ENCODE measurements at places on chromosomes 13 and 19.

DNA sequence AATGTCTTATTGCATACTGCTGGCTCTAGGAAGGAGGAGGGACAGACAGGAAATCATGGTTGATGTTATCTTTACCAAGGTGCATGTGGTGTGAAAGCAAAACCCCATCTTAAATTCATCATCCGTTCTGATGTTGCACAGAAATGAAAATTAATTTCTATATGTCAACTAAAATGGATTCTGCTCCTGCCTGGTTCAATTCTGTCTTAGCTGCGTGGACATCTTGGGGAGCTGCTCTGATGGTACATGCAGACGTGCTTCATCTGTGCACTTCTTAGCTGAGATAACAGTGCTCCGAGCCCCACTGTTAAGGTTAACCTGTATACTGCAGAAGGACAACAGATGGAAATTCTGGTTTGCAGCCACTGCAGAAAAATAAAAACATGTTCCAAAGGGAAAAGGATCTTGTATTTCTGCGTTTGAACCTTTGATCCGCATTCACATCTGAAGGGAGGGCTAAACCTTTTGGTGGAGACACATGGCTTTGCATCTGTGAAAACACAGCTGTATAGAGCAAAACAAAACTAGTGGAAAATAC lies 155.6 kb downstream of the TM9SF2 start:
- no peak for DNase-seq

GRCh38 chr13:77513719-77514335 lies 21.7 kb upstream of the SCEL start:
- no peak for DNase-seq

DNA sequence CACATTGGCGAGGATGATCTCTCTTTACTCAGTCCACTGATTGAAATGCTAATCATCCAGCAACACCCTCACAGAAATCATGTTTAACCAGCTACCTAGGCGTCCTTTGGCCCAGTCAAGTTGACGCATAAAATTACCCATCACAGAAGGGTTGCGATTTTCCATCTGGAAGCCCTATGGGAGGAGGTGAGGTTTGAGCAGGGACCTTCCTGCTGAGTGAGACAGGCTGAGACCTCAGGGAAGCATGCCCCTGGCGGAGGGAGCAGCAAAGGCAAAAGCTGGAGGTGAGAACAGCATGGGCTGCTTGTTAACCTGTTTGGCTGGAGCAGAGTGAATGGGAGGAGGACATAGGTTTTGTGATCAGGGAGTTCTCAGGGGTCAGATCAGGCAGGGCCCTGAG lies 7.3 kb downstream of the TTC9B start:
- DNase-seq = no peak

- no peak for DNase-seq
These were observed 555 bp downstream of the SAMD4B start for GRCh38 chr19:39342647-39343305.

- no peak for DNase-seq
These were observed 62.3 kb upstream of the STARD13 start for GRCh38 chr13:33347861-33348260.

- DNase-seq = no peak
These were observed 699 bp downstream of the IFNL1 start for GRCh38 chr19:39296906-39297305.

- no peak for DNase-seq
These were observed 685.6 kb upstream of the SLITRK1 start for GRCh38 chr13:84567848-84568247.

- DNase-seq = no peak
These were observed 1.3 kb downstream of the ZNF780A start for GRCh38 chr19:40089462-40089861.

- DNase-seq = no peak
These were observed 4.1 kb downstream of the PCID2 start for GRCh38 chr13:113204378-113204734.

- no peak for DNase-seq
These were observed 28.5 kb downstream of the MED4 start for GRCh38 chr13:48066310-48066989.

- DNase-seq = no peak
These were observed 88.7 kb downstream of the RNASEH2B start for GRCh38 chr13:50998326-50998725.

- no peak for DNase-seq
These were observed 2.1 kb downstream of the PROSER1 start for GRCh38 chr13:39035799-39036198.

GRCh38 chr19:13906521-13906904 lies 512 bp downstream of the CC2D1A start:
- no peak for DNase-seq

DNA sequence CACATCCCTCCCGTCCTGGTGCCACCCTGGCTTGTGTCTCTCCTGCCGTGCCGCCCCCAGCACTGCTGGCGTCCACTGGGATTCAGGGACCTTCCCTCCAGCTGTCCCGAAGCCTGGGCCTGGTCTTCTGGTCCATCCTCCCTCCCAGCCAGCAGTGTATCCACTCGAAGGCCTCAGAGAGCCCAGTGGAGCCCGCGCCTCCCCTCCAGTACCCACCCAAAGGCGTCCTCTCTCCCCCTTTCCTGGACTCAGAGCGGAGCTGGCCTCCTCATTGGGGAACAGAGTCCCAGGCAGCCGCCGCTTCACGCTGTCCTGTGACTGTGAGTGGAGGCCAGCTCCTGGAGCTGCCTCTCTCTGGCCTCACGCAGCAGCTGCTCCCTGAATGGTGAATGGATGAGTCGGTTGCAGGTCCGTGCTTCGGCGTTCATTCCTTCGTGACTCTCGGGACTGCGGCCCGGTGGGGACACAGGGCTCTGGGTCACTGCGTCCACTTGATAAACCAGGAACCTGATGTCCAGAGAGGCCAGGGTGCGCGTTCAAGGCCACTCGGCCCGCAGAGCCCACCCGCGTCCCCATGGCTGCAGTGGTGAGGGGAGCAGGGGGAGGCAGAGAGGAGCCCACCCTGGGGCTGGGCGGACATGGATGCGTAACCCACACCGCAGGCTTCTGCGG lies 12.1 kb downstream of the ONECUT3 start:
- no peak for DNase-seq

GRCh38 chr13:71169180-71169579 lies 697.8 kb downstream of the DACH1 start:
- no peak for DNase-seq

DNA sequence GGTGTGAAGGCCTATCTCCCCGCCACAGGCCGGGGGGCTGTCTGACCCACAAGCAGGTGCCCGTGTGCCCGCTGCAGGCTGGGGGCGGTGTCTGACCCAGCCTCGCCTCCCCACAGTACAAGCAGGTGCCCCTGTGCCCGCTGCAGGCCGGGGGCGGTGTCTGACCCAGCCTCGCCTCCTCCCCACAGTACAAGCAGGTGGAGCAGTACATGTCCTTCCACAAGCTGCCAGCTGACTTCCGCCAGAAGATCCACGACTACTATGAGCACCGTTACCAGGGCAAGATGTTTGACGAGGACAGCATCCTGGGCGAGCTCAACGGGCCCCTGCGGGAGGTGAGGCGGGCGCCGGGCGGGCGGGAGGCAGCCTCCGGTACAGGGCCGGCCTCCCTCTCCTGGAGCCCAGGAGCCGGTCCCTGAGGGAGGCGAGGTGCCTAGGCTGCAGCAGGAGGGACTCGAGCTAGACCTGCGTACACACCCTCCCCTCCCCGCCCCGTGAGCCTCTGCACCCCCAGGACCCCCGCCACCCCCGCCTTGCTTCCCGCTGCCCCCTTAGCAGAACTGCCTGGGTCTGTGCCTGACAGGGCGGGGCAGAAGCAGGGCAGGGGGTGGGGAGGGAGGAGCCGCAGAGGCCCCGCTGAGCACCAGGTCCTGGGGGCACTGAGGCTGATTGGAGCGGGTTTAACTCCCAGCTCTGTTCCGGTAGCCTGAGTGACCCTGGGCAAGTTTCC lies 20.6 kb downstream of the HCN2 start:
- DNase-seq = no peak

DNA sequence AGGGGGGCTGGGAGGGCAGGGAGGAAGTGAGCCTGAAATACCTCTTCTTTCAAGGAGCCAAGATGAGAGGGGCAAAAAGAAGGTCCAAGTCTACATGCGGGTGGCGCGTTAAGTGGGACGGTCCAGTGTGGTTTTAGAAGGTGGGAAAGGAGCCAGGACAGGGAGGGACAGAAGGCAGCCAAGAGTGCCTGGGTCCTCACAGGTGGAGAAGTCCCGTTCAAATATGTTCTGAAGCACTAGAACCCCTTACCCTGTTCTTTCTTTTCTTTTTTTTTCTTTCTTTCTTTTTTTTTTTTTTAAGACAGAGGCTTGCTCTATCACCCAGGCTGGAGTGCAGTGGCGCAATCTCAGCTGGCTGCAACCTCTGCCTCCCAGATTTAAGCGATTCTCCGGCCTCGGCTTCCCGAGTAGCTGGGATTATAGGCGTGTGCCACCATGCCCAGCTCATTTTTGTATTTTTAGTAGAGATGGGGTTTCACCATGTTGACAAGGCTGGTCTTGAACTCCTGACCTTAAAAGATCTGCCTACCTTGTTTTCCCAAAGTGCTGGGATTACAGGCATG lies 7.4 kb downstream of the CAMSAP3 start:
- DNase-seq = no peak

DNA sequence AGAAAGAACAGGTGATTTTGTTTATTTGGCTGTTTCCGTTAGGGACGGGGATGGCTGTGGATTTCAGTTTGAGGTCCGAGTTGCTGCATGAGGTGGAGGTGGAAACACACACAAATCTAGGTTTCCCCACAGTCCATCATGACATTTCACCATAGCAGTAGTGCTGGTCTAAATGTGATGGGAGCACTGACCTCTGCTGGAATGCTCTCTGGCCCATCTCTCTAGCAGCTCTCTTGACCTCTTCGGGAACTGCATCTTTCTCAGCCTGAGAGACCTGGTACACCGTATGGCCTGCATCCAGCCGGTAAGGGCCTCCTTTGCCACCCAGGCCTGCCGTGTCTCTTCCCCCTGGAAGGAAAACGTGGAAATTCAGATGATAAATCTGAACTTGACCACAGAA lies 154.0 kb downstream of the RGCC start:
- DNase-seq = no peak

DNA sequence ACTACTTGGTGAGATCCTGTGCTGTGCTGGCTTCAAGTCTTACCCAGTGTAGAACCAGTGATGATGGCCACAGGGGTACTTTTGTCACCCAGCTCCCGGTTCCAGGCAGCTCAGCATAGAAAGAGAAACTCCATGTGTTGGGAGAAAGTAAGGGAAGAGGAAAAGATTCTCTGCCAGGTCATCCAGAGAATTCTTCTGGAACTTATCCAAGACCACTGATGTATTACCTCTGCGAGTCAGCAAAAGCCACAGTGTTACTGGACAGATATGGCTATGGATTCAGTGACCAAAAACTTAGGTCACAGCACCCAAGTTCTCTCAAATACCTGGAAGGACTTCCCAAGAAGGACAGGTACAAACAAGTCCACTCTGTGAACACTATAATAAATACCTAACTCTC lies 399.5 kb upstream of the MIR17HG start:
- DNase-seq = no peak

DNA sequence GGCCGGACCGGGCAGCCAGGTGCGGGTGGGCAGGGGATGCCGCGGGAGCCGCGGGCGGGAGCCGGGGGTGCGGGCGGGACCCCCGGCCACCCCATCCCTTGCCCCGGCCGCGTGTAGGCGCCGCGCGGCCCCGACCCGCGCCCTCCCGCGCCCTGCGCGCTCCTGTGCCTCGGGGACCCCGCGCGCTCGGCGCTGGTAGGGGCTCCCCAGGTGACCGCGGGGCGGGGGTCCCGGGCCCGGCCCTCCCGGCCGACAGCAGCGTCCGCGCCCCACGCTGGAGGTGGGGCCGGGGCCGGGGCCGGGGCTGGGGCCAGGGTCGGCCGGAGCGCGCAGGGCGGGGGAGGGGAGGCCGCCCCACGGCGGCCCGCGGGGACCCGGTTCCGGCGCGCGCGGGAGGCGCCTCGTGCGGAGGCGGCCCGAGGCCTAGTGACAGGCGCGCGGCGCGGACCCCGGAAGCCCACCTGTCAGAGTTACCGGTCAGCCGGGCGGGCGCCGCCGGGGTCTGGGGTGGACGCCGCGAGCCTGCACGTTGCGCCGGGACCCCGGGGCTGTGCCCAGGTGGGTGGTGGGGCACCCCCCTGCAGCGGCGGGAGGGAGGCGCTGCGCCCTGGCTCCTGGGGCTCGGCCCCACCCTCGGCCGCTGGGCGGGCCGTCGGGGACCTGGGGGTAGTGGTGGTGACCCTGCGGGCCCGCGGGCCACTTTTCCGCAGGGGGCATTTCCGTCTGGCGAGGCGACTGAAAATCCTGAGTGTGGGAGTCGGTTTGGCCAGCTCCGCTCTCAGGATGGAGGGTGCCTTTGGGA lies 518 bp downstream of the TFDP1 start:
- DNase-seq = no peak

DNA sequence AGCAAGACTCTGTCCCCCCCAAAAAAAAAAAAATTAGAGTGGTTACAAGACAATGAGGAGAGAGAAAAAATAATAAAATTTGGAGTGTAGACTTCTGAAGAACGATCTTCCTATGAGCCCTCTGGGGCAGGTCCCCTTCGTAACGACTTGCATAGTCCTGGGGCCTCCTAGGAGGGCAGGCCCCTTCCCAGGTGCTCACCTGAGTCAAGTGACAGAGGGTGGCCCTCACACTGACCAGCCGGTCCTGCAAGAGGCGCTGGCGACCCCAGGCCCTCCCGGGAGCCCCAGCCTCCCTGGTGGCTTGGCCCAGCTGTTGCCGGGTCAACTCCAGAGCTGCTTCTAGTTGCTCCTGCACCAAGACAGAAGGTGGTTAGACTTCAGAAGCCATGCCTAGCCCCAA lies 14.9 kb downstream of the PLEKHA4 start:
- no peak for DNase-seq

DNA sequence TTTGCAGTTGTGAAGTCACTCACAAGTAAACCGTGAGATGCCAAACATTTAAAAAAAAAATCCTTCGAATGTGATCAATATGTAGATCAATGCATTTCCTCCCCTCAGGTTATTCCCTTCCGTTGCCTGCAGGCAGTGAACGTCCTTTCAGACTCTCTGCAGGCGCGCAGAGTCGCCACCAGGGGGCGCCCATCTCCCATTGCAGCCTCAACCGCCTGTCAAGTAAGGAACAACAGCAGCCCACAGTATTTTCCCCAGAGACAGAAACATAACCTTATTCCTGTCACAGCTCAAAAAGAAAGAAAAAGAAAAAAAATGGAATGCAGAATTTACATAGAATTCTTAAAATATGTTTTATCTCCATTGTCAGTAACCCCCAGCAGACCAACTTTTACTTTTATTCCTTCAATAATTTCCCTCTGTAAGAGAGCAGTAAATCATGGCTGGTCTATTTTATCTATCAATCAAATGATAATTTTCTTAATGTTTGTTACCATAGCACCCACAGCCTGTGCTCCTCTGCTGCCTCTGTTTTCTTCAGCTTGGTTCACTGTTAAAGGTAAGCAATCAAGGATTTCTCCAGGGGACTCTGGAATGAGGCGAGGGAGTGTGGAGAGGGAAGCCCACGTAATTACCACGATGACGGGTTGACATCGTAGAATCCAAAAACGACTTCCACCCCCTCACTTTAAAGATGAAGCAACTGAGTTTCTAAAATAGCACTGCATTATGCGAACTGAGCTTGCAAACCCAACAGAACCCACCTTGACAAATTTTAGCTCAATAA lies 637.6 kb upstream of the ARGLU1 start:
- peak; percentile 6 for DNase-seq

DNA sequence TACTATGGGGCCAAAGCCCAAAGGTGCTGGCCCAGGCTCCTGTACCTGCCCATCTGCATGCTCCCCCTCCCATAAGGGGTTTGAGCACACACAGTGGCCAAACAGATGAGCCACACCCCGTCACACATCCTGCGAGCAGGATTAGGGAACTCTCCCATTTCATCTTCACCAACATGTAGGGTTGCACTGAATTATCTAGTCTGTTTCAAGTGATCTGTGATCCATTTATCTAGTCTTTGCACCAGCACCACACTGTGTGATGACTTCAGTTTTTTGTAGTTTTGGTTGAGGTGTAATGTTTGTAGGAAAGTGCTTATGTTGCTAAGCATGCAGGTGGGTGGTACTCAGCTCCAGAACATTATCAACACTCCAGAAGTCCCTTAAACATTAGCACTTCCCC lies 249.3 kb downstream of the MYO16 start:
- no peak for DNase-seq
